NCI-H2029 treated with DMSO at 0.1 percent for 48 hours (cell line): ENCODE measurements at places on chromosomes 6 and 20.

DNA sequence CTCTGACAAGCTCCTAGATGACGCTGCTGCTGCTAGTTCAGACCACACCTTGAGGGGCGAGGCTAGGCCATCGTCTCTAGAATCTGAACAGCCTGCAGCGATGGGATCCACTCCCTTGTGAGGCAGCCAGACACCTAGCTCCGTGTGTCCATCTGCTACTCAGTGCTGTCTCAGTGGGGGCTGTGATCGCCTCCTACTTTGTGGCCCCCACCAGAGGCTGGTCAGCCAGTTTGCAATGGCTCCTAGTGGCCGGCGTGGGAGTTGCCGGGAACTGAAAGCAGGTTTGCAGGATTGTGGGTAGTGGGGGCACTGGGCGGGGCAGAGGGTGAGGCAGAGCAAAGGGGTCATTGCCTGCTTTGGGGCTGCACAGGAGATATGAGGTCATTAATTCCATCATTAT is 2.8 kb downstream of the CCN5 start:
- DNase-seq, result no peak

DNA sequence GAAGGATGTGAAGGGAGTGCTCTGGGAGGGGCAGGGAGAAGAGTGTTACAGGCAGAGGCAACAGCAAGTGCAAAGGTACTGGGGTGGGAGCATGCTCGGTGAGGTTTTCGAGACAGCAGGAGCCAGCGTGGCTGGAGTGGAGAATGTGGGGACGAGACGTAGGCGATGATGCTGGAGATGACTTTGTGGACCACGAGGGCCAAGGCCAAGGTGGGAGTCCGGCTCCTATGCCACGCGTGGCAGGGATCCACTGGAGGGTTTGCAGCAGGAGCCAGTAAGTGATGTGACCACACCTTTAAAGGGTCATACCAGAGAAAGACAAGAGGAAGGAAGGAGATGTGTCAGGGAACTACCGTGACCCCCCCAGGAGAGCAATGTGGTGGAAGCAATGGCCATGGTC is 7.3 kb downstream of the PTGIS start:
- no peak for DNase-seq

DNA sequence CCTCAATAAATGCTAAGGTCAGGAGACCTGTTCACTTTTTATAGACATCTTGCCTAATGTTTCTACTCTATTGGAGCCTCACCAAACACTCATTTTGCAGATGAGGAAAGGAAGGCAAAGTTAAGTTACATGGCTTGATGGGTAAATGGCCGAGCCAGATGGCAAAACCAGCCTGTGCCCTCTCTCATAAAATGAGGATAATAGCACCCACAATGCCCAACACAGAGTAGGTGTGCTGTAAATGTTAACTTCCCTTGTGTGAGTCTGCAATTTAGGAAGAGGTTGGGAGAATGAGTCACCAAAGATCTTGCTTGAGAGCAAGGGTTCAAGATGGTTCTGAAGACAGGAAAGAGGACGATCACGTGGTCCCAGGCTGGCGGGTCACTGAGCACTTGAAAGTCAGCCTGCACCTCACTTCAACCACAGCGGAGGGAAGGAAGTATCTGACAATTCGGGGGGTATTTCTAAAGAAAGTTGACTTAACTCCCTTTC is 3.3 kb downstream of the KCNK5 start:
- DNase-seq, result no peak

- no peak for DNase-seq
Measured at GRCh38 chr20:56616716-56617115, 12.4 kb upstream of the TFAP2C start.

GRCh38 chr6:7144872-7145584 is 37.3 kb downstream of the RREB1 start:
- peak; percentile 41 for DNase-seq

- no peak for DNase-seq
Measured at GRCh38 chr6:161133963-161134362, 139.9 kb downstream of the AGPAT4 start.

GRCh38 chr20:56417911-56418310 is 5.9 kb downstream of the CASS4 start:
- no peak for DNase-seq
